Skin of body (tissue), 3 donors: ENCODE measurements at places on chromosomes 12 and 14. TPM values are rescaled to one million over a fixed set of nuclear protein-coding genes. Genes with fewer than 3 reads are reported as not detected.

DNA sequence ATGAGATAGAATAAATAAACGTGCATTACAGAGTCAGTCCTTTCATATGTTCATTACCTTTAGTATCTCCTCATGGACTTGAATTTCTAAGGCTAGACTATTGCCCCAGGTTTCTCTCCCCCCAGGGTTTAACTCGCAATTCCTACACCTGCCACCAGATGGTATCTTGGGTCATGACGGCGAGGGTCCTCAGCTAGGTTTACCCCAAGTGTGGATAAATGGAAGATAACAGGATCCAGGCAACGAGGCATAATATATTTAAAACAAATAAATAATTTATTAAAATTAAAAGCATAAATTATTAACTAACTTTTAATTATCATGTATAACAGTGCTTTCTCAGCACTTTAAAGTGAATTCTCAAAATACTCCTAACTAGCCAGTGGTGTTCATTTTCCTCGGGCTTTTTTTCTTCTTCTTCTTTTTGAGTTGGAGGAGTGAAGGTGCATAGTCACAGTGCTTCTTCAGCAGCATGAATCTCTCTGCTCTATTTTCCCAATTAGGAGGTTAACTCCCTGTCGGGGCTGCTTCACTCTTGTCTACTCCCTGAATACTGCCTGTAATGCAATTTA lies 243.5 kb upstream of the CAND1 start:
- no peak for DNase-seq

CLMN gene
- 13.6 TPM for total RNA-seq

DNA sequence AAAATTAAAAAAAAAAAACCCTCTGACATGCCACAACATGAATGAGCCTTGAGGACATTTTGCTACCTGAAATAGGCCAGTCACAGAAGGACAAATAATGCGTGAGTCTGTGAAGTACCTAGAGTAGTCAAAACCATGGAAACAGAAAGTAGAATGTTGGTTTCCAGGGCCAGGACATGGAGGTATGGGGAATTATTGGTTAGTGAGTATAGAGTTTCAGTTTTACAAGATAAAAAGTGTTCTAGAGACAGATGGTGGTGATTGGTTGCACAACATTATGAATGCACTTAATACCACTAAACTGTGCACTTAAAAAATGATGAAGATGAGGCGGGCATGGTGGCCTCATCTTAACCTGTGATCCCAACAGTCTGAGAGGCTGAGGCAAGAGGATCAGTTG lies 47.6 kb upstream of the ZFP36L1 start:
- no peak for DNase-seq

ACOT6 gene
- not detected for total RNA-seq
